Nucleus accumbens (tissue), 56 donors: ENCODE measurements at places on chromosomes 1 and 21.

DNA sequence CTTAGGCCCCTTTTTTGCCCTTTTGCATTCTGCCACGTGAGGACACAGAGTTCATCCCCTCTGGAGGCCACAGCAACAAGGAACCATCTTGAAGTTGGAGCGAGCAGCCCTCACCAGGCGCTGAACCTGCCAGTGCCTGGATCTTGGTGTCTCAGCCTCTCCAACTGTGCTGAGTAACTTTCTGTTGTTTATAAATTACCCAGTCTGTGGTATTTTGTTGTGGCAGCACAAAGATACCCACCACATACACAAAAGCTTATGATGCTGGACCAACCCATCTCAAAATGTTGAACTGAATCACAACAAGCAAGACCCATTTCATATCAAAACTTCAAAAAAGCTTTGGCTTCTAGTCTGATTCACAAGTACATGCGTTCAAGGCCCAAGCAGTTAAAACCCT is 649.9 kb downstream of the KIF26B start:
- no peak for DNase-seq

DNA sequence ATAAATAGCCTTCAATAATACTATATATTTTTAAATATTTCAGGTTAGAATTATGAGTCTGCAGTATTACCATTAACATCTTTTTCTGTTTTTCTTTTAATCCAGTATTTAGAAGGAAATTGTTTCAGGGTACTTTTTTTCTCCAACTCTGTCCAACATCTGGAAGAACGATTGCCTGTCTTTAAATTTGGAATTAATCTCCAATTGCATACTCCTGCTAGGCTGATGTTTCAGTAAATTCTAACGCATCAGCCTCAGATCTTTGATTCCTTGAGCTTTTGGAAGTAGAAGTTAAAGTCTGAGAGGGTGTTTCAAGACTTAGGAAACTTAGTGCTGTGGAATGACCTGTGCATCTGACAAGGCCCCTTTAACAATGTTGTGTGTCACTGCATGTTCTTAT is 20.3 kb downstream of the NFIA start:
- DNase-seq: no peak

DNA sequence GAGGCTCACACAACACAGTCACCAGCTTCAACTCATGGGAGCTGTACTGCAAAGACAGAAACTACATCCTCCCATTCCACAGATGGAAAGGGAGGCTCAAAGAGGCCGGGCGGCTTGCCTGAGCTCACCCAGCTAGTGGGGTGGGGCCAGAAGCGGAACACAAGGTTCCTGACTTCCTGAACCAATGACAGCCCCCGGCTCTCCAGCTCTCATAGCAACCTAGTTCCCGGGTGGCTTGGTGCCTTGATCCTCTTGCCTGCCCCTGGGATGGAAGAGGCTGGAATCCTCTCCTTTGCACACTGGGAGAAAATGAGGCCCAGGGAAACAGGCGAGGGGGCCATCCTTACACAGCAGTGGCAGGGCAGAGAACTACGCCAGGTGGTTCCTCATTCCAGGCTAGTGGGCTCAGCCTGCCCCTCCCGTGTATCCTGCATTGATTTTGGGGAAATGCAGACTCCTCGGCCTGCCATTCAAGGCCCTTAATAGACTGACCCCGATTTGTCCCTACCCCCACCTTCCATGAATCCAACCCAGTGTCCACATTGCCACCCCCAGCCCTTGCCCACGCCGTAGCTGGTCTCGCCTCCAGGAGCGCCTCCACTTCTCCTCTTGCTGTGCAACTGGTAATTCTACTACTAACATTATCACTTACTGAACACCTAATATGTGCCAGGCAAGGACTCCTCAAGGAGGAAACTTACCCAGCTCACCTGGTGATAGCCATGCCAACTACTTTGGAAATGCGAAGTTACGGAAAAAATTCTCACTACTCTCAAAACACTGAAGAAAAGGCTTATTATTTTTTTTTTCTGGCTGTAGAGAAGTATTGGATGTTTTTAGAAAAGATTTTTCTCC is 5.0 kb downstream of the RAP1GAP start:
- no peak for DNase-seq

- DNase-seq: no peak
Observed at GRCh38 chr1:203456577-203456976, 19.0 kb upstream of the PRELP start.

GRCh38 chr1:209929751-209930150 is 8.3 kb upstream of the SYT14 start:
- DNase-seq: no peak

GRCh38 chr1:7922301-7922700 is 18.3 kb downstream of the TNFRSF9 start:
- no peak for DNase-seq

GRCh38 chr1:167412072-167412471 is 106.3 kb downstream of the CD247 start:
- DNase-seq: no peak

DNA sequence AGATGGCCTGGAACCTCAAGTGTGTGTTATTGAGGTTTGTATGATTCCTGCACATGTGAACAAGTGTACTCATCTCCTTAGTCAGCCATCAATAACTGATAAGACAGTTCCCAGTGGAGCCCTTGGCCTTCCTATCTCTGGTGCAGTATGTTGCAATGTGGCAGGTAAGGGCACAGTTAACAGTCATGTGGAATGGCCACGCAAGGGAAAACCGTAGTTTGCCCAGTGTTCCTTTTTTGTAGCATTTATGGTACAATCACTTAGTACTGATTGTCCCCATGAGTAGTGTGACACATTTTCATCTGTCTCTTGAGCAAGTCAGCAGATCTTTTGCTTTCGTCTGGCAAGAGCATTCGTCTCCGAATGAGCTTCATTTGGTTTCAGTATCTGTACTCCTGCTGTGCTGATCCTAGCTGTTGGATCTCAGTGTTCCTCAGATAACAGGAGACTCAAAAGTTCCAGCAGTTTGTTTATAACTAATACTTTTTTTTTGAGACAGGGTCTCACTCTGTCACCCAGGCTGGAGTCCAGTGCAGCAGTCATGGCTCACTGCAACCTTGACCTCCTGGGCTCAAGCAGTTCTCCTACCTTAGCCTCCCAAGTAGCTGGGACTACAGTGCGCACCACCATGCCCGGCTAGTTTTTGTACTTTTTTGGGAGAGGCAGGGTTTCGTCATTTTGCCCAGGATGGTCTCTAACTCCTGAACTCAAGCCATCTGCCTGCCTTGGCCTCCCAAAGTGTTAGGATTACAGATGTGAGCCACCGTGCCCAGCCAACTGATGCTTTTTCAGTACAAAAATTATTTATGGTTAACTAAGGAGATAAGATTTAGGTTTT is 8.2 kb downstream of the CTPS1 start:
- no peak for DNase-seq
